Putamen (tissue), 1 donor: ENCODE measurements at places on chromosomes 1 and 21.

DNA sequence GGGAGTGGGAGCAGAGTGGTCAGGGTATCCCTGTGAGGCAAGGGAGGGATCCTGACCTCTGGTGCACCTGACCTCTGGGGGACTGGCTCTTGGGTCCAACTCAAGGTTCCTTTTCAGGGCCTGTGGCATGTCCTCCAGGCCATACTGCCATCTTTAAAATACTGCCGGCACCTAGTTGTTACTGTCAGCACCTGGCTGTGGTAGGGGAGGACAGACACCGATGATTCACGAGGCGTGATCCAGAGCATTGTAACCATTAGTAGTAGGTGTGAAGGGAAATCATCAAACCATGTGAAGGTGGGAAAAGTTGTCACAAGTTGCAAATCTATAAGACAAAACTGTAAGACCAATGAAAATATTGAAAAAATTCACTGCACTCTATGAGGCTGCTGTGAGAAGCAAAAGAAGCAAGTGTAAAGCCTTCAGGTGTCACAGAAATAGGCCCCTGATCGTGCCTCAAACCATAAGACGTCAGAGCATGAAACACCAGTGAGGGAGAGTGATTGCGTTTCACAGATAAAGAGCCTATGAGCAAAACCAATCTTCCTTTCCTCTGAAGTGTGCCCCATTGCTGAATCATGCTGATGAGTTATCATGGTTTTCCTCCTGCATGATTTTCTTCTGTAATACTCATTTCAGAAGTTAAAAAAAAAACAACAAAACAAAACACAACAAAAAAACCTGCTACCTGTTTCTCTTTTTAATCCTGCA is 55.3 kb downstream of the CDC7 start:
- DNase-seq: no peak

DNA sequence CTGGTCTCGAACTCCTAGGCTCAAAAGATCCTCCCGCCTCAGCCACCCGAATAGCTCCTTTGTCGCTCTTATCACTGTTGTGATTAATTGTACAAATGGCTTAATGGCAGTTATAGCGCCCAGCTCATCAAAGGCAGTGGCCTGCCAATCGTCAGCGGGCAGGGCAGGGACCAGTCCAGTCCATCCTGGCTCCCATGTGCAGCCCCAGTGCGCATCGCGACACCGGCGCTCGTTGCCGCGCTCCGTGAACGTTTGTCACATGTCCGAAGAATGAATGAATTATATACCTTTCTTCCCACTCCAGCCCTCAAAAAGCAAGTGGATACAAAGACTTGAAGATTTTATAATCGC is 18.4 kb downstream of the MTX1 start:
- DNase-seq: no peak

GRCh38 chr1:209168204-209168603 is 415.3 kb upstream of the CAMK1G start:
- no peak for DNase-seq

DNA sequence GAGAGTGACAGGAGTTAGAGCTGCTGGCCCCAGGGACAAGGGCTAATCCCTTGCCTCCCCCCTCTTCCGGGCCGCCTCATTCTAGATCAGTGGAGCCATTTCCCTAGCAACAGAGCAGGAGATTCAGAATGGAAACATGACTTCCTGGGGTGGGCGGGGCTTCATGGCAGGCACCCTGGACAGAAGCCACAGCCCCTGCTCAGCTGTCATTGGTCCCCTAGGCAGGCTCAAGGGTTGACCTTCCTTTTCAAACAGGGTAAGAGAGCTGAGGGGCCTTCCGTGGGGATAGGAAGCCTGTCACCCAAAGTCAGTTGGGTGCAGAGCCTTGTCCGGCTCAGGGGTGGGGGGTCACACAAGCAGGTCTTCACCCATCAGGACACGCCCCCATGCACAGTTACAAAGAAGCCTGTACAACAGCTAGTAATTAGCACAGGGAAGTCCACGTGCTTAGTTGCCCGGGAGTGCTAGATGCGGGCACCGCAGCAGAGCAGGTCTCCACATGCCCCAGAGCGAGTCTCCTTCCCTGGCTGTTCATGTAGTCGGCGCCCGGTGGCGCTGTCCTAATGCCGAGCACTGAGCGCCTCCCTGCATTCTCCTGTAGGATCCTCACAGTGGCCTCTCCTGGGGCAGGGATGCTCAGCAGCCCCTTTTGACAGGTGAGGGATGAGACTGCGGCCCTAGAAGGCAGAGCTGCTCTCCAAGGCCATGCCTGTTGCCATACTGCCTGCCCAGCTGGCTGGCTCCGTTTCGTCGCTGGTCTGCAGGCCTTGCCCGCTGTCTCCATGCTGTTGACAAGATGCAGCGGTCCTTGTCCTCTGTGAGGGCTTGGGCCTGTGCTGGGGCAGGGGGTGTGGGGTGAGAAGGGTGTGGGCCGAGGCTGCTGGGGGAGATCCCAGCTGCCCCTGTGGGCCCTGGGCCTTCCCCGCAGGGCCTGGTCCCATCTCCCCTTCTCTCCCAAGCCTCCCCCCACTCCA is 5.1 kb downstream of the TMEM201 start:
- peak; percentile 51 for DNase-seq

GRCh38 chr1:167825419-167826079 is 88.4 kb downstream of the ADCY10 start:
- DNase-seq: no peak

DNA sequence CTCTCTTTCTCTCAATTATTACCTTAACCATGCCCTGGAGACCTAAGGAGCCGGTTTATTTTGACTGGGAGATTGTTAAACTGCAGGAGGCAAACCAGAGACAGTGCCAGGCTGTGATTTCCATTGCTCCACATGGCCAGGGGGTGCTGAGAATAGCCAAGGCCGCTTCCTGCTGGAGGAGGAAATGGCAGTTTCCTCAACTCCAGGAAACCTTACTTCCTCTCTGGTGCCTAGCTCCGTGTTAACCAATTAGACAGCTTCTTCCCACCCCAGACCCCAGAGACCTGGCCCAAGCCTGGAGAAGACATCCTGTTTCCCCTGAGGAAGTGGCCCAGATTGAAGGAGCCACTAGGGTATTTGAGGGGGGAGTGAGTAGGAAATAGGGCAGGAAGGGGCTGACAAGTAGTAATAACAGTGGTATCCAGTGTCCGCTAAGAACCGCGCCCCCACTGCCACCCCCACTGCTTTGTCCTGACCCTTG is 161.2 kb downstream of the PLPP3 start:
- no peak for DNase-seq

DNA sequence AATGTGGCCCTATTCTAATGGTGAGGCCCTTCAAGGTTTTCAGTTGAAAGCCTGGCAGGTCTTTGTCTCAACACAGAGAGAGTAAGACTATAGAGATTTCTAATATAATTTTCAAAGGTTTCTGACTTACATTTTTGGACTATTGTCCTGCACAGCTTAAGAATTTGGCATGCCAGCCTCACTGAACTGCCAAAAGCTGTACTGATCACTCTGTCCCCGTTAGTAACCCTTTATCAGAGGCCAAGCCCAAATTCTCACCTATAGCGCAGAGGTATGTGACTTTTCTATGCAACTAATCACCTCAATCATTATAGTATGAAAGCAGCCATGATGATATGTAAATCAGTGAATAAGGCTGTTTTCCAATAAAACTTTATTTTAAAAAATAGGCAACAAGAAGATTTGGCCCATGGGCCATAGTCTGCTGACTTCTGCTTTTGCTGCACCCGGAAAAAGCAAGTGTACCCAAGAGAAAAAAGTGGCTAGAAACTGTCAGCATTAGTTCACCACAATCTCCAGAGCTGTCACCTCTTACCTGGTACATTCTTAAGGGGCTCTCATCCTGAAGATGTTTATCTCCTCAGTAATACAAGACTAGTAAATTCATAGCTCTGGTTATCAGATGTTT is 85.4 kb downstream of the PIGK start:
- DNase-seq: no peak

DNA sequence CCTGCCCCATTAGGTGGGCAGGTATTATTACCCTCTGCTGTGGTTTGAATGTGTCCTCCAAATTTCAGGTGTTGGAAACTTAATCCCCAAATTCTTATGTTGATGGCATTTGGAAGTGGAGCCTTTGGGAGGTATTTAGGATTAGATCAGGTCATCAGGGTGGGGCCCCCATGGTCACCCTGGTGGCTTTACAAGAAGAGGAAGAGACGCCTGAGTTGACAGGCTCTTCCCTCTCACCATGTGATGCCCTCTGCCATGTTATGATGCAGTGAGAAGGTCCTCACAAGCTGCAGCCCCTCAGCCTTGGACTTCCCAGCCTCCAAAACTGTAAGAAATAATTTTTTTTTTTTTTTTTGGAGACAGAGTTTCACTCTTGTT is 8.8 kb upstream of the THEMIS2 start:
- DNase-seq: no peak

DNA sequence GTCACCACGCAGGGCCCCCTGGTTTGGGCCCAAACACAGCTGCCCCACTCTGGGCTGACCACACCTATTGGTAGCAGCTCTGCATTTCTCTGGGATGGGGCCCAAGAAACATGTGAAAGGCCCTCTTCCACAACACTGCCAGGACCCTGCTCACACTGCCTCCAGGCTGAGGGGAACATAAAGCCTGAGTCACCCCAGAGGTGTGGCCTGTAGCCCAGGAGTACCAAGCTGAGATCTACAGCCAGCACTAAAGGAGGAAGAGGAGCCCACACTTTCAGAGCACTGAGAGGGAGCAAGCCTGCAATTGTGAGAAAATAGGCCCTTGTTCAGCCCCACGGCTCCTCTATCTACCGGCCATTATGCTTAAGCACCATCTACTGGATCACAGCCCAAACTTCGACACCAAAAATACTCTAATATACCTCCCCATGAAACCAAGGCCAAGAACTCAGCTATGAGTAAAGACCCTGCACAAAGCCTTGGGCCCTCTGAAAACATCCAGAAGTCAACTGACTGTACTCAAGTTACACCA is 14.4 kb upstream of the OR2T10 start:
- DNase-seq: no peak

GRCh38 chr1:35488336-35488735 is 68.9 kb downstream of the KIAA0319L start:
- no peak for DNase-seq

DNA sequence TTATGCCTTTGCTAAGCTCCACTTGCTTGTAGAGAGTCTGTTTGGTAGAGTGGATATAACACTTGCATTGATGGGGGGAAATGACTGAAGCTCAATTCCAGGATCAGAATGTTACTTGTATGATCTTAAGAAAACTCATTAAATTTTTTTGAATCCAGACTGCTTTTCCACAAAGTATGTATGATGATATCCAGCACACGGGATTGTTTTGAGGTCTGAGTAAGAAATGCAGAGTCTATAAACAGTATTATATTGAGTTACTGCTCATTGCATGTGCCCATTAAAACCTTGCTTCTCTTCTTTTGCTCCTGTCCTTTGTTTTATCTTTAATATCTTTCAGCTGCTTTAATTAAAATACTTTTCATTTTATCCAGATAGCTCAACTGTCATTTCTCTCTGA is 570.4 kb upstream of the ZRANB2 start:
- no peak for DNase-seq

DNA sequence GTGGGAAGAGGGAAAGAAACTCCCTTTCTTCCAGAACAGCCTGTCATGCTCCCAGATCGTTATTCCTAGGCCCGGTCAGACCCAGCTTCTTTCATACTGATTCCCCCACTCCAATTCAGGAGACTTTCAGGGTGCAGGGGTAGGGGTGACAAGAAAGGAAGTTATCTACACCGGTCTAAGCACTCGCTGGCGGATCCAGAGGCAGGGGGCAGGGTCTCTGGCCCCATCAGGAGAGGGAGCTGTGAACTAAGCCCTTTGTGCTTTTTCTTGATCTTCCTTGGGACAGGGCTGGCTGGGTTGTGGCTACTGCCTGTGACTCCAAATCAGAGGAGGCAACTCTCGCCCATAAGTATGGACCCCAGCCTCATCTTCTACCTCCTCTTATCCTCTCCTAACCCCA is 44.3 kb downstream of the NEK2 start:
- DNase-seq: no peak

DNA sequence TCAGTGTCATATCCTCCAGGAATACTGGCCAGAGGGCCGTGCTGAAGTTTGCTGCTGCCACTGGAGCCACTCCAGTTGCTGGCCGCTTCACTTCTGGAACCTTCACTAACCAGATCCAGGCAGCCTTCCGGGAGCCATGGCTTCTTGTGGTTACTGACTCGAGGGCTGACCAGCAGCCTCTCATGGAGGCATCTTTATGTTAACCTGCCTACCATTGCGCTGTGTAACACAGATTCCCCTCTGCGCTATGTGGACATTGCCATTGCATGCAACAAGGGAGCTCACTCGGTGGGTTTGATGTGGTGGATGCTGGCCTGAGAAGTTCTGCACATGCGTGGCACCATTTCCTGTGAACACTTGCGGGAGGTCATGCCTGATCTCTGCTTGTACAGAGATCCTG is 24.8 kb downstream of the MTR start:
- DNase-seq: no peak

DNA sequence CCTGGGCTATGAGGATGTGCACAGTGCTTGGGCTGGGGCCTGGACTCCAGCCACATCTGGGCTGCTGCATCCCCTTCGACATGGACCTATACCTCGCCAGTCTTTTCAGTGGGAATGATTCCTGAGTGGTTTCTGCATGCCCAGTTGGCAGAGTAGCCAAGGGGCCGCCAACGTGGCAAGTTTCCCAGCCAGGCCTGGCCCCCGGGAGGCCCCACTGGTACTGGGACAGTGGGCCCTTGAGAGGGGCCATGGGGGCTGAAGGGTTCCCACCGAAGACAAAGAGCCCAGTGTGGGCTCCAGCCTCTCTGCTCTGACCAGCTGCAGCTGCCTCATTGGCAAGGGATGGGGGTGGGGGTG is 15.4 kb downstream of the RAP1GAP start:
- DNase-seq: peak; percentile 94

- DNase-seq: no peak
Observed at GRCh38 chr1:118484893-118485292, 299.9 kb upstream of the SPAG17 start.

DNA sequence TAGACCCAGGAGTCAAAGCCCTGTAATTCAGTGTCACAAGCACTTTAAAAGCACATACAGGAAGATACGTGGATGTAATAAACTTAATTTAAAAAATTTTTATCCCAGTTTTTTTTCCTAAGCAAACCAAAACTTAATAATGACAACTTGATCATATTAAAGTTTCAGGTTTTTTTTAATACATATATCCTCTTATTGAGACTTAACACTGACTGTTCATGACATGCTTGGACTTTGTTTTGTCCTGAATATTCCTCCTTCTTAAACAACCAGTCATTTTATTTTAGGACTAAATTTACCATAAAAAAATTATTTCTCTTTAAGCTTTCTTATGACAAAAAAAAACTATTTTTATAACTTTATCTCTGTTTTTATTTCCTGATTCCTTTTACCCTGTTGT is 64.1 kb downstream of the WDR4 start:
- no peak for DNase-seq

DNA sequence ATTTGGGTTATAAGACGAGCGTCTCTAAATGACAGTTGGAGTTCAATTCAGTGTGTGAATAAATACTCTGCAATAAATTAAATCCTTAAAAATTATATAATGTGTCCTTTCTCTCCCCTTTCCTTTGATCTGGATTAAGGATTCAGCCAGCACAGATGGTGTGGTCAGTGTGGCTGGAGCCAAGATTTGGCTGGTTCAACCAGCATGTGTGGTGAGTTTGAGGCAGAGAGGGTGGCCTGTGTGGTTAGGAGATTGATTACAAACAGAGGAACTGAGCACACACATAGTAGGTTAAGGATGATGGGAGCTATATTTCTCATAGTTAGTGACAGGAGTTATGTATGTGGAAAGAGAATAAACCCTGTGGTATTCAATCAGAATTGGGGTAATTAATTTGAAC is 14.2 kb upstream of the AMIGO1 start:
- no peak for DNase-seq
